Fibroblast of gingiva (primary cell): ENCODE measurements at places on chromosomes 12 and 14.

DNA sequence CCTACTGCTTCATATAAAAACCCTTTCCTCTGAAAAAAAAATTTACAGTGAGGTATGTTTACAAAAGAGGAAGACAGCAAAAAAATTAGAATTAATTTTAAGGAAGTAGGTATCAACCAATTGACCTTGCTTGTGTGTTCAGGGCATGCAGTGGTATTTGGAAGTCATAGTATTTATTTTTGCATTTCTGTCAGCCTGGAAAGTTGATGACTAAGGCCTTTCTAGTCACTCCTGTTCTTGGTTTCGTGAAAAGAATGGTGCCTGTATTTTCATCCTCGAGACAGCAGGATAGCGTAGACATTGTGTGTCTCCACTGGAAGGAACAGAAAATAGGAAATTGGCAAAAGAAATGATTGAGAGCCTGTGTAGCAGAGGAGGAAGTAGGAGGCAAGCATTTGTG is 24.5 kb downstream of the SLC16A7 start:
- DNase-seq = no peak

DNA sequence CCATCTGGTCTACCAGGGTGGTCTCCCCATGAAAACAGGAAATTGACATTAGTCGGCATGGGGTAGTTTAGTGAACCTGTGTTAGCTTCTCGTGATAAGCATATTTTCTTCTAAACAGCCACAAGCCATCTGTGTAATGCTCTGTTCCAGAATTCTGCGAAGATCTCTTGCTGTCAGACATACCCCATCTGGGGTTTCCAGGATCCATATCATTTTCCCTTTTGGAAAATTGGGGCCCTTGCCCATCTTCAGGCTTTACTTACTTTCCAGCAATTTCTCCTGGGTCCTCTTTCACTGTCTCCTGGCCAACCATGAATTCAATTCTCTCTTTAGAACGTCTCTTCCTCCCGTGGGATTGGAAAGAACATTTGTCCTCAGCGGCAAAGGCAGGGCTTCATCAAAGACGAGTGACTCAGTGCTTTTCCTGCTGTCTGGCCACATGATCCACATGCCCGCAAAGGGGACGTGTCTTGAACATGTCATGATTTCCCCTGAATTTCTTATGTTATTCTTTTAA is 21.4 kb upstream of the NCOR2 start:
- peak; percentile 56 for DNase-seq

GRCh38 chr12:88431246-88431645 is 149.0 kb downstream of the KITLG start:
- no peak for DNase-seq

DNA sequence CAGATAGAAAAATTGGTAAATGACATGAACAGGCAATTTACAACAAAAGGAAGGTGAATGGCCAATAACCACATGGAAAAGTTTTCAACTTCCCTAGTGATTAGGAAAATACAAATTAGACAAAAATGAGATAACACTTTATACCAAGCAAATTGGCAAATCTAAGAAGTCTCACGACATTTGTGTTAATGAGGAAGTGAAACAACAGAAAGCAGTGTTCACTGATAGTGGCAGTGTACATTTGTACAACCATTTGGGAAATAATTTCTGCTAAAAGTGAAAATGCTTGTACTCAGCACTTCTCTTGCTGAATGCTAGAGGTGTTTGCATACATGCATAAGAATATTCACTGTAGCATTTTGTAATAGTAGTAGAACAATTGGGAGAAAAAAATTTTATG is 126.6 kb downstream of the LLPH start:
- no peak for DNase-seq

- DNase-seq = peak; percentile 76
Measured at GRCh38 chr12:72230589-72230988, 41.6 kb upstream of the TRHDE start.

DNA sequence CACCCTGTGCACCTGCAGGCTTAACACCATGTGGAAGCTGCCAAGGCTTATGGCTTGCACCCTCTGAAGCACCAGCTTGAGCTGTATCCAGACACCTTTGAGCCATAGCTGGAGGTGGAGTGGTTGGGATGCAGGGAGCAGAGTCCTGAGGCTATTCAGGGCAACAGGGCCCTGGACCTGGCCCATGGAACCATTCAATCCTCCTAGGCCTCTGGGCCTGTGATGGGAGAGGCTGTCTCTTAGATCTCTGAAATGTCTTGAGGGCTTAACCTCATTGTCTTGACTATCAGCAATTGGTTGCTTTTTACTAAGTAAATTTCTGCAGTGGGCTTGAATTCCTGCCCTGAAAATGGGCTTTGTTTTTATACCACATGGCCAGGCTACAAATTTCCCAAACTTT is 36.6 kb downstream of the CREBL2 start:
- DNase-seq = no peak

- no peak for DNase-seq
Measured at GRCh38 chr12:69658203-69658602, 40.9 kb downstream of the BEST3 start.

GRCh38 chr14:99081880-99082279 is 190.1 kb downstream of the BCL11B start:
- DNase-seq = no peak

- DNase-seq = peak; percentile 76
Measured at GRCh38 chr12:18320036-18320617, 58.8 kb downstream of the PIK3C2G start.

GRCh38 chr12:42315108-42315507 is 10.8 kb downstream of the ZCRB1 start:
- DNase-seq = no peak

DNA sequence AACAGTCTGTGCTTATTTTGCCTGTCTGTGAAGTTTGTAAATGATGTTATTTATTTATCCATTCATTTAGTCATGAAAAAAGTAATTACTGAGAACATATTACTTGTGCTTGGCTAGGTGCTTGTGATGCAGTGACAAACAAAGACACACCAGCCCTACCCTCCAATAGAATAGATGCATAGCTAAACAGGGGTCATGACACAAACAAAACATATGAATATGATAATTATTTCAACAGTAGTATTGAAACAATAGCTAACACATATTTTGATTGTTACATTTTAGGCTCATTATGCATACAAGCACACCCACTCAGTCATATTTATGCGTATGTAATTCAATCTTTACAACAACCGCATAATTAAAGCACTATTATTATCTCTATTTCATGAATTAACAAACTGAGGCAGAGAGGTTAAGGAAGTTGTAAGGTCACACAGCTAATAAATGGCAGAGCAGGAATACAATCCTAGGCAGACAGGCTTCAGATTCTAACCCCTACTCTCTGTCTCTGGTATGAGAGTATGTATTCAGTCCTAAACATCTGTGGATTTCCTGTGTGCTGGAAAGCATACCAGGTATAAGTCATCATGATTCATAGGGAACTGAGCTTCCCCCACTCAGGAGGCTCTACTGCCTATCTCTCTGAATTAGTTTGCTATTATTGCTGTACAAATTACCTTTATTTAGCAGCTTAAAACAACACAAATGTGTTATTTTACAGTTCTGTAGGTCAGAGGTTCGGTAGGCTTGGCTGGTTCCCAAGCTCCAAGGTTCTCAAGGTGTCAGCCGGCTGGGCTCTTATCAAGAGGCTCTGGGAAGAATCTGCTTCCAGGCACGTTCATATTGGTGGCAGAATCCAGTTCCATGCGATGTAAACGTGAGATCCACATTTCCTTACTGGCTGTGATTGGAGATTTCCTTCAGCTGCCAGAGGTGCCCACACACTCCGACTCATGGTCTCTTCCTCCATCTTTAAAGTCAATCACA is 509.4 kb downstream of the GALC start:
- DNase-seq = no peak

DNA sequence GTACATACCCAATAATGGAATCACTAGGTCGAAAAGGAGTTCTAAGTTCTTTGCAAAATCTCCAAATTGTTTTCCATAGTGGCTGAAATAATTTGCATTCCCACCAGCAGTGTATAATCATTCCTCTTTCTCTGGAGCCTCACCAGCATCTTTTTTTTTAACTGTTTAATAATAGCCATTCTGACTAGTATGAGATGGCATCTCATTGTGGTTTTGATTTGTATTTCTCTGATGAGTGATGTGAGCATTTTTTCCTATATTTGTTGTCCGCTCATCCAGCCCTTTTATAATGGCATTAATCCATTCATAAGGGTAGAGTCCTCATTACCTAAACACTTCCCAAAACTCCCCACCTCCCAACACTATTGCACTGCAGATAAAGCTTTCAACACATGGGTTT is 278.3 kb downstream of the SEC23A start:
- no peak for DNase-seq

GRCh38 chr14:104223101-104224041 is 85.0 kb downstream of the KIF26A start:
- DNase-seq = no peak

DNA sequence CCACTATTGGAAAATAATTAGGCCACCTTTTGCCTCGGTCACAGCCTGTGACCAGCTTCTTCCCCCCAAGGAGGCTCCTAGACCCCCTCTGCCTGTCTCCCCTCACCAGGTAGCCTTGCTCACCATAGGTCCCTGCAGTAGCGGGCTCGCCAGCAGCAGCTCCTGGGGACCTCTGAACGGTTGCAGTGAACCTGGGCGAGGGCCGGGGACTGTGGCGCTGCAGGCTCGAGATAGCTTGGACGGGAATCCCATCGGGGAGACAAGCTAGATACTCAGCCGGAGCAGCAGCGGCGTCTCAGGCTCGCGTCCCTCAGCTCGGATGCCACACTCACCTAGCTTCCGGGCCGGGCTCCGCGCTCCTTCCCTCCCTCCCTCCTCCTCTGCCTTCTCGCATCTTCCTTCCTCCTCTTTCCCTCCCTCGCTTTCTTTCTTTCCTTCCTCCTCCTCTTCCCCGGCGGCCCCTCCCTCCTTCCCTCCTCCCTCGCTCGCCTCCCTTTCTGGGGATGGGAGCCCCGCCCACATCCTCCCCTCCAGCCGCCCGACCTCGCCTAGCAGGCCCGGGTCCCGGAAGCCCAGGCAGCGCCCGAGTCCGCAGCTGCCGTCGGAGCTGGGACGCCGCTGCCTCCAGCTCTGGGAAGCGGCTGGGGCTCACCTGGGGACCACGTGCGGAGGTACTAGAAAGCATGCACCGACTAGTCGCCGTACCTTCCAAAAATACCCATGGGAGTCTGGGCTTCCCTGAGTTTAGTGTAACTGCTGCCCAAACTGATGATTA is at the start of gene BMP4:
Gene BMP4 (minus strand): TSS at position 399 of the 775 bp plus-strand sequence. CDS start 4,603 bp downstream, outside the sequence.
- peak; percentile 44 for DNase-seq

- DNase-seq = no peak
Measured at GRCh38 chr12:53378724-53379388, 1.1 kb upstream of the SP1 start.

DNA sequence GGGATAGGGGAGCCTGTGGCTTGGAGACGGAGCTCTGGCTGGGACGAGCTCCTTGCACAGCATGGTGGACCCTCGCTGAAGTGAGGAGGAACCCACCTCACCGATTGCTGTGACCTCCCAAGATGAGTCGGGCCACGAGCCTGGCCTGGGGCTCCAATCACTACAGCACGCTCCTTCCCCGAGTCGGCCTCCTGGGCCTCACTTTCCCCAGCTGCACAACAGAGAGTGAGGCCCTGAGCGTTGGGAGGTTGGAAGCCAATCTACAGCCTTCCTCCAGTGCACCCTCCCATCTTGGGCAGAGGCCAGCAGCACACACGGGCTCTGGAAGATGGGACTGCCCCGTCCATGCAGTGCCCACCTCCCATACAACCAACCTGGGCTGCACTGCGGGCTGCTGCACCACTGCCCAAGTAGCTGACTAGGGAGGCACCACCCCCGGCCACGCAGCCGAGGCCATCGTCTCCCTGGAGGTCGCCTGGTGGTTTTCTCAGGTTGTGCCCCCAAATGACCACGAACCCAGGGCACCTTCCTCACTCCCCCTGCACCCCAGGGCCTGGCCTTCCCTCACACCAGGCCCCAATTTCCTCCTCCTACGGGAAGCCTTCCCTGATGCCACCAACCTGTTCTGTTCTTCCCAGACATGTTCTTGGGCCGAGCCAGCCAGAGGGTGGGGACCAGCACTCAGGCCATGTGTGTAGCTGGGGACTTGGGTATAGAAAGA is 152.3 kb upstream of the C14orf180 start:
- DNase-seq = no peak

GRCh38 chr12:120350576-120351350 is 18.2 kb downstream of the MSI1 start:
- no peak for DNase-seq

DNA sequence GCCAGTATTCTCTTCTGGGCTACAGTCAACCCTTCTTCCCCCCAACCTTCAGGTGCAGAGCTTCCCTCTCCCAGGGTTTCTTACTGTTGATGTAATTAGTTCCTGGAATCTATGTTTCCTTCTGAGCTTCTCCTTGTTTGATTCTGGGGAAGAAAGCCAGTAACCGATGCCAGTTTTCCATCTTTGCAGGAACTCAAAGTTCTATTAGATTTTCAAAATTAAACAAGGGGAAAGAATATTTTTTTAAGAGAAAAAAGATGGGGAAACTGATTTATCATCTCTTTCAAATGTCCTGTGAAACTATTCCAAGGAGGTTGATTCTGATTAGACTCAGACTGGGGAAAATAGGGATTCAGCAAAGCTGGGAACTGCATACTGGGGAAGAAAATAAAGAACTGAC is 17.9 kb upstream of the FAM234B start:
- no peak for DNase-seq

DNA sequence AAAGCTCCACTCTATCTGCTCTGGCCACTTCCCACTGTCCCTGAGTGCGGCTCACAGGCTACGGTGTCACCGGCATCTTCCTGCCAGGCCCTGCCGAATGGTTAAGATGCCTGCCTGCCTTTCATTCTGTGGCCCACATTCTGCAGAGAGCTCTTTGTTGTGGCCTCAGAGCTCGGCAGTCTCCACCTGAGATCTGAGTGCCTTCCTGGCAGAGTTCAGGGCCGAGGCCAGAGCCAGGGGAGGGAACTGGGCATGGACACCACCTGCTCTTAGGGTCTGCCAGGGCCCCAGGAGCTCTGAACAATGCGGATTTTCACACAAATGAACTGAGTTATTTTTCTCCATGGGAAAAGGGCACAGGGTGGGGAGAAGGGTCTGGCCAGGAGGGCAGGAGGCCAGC is 127.2 kb downstream of the RBM19 start:
- no peak for DNase-seq

- no peak for DNase-seq
Measured at GRCh38 chr14:94505206-94505605, 4.1 kb downstream of the SERPINA12 start.

GRCh38 chr12:34021071-34021470 is 1.2 kb upstream of the ALG10 start:
- no peak for DNase-seq

DNA sequence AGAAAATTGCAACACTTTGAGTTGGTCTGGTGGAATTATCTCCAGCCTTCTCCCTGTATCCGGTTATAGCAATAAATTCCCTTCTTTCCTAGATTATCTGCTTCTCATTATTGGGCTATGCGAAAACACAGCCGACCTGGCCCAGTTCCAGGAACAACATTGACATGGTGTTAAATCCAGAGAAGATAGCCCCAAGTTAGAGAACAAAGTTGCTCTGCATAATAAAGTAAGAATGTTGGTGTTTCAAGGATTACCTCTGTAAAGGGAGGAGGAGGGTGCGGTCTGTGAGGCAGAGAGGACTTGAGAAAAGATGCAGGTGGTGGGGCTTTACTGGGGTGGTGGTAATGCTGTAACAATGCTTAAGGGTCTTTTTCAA is 12.1 kb downstream of the TCL1A start:
- no peak for DNase-seq

GRCh38 chr12:26389343-26389742 is 194.0 kb downstream of the SSPN start:
- DNase-seq = no peak

- no peak for DNase-seq
Measured at GRCh38 chr12:69007855-69008351, 74.9 kb upstream of the CPM start.
